ENCODE measurements at places on chromosomes 3 and 15. TPM values are rescaled to one million over a fixed set of nuclear protein-coding genes. Genes with fewer than 3 reads are reported as not detected.

CD86 gene
- not detected for total RNA-seq

TSEN2 gene
- 27.6 TPM for total RNA-seq

DUOX2 gene
- total RNA-seq: not detected

NTRK3 gene
- total RNA-seq: not detected

EPHB1 gene
- 0.73 TPM for total RNA-seq

MED12L gene
- 0.37 TPM for total RNA-seq
